ENCODE measurements at places on chromosomes 4 and X.
A peak's percentile ranks its signal among the peaks of the same experiment; 100 is the strongest.

DNA sequence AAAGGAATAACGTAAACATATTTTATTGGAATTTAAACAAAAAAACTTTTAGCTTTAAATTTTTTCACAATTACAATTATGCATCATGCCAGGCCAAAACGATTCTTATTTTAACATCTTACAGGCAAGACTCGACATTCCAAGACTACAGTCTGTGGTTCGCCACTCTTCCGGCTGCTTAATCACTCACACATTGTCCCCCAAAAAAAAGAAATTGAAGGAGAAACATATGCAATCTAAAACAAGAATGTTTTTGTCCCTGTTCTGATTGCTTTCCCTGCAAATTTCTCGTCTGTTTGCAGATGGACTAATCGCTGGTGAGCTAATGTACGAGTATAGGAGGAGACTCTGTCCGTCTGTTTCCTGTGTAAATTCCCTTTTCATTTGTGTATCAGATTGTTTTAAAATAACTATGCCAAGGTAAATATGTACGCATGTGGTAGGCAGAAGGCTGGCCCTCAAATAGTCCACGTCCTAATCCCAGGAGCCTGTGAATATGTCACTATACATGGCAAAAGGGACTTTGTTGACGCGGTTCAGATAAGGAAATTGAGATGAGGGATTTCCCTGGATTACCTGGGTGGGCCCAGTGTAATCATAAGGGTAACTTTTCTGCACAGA lies 37.7 kb upstream of the MTNR1A start:
- no peak for DNase-seq

DNA sequence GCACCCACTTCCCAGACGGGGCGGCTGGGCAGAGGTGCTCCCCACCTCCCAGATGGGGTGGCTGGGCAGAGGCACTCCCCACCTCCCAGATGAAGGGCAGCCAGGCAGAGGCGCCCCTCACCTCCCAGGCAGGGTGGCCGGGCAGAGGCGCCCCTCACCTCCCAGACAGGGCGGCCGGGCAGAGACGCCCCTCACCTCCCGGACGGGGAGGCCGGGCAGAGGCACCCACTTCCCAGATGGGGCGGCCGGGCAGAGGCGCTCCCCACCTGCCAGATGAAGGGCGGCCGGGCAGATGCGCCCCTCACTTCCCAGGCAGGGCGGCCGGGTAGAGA lies 61.2 kb downstream of the UPRT start:
- DNase-seq = no peak

DNA sequence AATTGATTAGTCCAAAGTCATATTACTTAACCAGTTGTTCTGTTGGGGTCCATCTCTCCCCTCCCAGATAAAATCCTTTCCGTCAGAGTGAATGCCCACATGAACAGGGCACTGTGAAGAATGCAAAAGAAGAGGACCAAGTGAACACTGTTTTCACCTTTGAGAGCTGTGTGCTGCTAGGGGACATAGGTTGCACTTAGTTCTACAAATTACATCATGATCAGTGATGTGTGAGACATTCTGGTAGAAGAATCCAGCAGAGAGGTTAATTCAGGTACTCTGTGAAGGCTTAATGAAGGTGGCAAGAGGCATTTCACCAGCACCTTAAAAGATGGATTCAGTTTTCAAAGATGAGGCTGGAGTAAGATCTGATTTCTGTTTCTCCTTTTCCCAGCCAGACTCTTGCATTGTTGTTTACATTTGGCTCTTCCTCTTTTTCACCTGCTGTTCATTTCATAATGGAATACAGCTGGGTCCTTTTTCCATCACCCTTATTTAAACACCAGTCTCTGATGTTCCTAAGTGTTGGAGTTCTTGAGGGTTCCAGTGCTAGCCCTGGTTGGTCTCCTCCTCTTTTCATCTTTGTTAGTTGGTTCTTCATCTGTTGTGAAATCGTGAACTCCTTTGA lies 10.9 kb downstream of the GAB1 start:
- DNase-seq = no peak

DNA sequence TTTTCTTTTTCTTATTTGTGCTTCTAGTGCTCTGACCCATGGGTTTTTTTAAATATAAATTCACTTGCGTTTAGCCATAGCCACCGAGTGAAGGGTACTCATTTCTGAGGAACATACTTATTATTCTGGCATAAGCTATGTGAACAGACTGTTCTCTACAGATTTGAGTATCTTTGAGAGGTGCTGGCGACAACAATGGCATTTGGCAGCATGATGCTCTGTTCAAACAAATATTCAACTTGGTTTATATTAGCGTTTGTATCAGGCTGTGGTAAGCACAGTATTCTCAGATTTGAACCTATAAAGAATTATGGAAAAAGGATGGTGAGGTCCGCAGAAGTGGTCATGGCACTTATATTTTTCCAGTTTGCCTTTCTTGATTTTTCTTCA lies 108.7 kb upstream of the LIMCH1 start:
- DNase-seq = no peak

GRCh38 chr4:93710101-93710846 lies 118.3 kb upstream of the ATOH1 start:
- peak; percentile 8 for DNase-seq

- DNase-seq = no peak
Measured at GRCh38 chr4:183100827-183101226, 1.8 kb downstream of the WWC2 start.

DNA sequence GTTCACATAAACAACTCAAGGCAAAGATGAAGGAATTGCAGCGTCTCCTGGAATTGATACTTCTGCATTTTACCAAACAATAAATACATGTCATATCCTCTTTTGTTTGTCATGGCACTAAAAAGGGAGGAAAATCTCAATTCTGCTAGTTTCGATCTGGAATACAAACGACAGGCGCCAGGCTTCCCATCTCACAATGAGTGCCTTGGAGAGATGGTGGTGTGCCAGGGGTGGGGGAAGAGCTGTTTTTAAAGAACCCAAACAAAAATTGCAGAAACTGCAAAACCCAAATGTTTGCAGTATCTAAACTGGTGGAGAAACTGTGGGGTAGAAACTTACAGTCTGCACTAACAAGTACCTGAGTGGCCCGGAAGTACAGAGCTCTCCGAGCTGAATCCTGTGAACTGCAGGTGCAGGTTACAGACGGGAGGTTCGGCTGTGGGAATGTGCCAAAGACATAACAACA lies 53.0 kb upstream of the KLF3 start:
- no peak for DNase-seq

- no peak for DNase-seq
Measured at GRCh38 chr4:956531-957230, 16.7 kb downstream of the DGKQ start.
